ENCODE measurements at places on chromosomes 12 and 14.

DNA sequence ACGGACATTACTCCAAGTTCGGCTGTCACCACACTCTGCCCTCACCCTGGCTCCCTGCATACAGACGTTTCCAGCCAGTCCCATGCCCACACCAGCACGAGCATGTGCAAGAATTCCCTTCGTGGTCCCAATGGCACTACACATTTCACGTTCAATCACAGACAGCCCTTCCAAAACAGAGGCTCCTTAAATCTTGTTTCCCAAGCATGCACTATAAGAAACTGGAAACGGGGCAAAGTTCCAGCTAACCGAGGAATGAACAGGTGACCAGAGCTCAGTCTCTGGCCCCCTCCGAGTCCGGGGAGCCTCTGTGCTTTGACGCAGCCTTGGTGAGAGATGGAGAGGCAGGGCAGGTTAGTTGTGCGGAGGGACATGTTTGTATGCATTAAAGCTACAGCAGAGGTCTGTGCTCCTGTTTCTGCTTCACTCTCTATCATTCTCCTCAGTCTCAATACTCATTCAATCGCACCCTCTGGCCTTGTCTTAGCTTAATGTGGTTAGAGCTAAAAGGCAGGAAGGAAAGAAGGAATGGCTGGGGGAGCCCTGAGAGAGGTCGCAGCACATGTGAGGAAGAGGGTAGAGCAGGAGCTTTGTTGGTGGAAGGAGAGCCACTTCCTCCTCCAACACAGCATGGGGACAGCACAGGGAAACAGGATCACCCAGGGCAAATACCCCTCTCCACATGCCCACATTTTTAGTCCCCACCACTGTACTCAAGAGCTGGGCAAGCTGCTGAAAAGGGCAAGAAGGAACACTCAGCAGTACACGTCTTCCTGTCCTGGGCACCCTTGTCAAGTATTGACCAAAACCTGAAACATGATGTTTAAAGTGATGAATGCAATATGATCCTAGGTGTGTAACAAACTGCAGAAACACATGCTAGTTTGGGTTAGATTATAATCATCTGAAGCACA lies 12.2 kb upstream of the SELPLG start:
- H3K4me3 ChIP-seq = no peak overlapping the region
- H3K36me3 ChIP-seq = peaks cover 17% of the 10 kb centered on the region
- peak overlapping the region; percentile 64 for H3K27ac ChIP-seq
- DNase-seq = no peak

- peaks cover 4% of the 10 kb centered on the region for H3K27me3 ChIP-seq
- H3K4me1 ChIP-seq = peaks cover 58% of the 10 kb centered on the region
- H3K4me3 ChIP-seq = peak overlapping the region; percentile 45
- peak; percentile 65 for DNase-seq
- peaks cover 4% of the 10 kb centered on the region for H3K36me3 ChIP-seq
Measured at GRCh38 chr14:53180272-53181221, 27.4 kb upstream of the DDHD1 start.

DNA sequence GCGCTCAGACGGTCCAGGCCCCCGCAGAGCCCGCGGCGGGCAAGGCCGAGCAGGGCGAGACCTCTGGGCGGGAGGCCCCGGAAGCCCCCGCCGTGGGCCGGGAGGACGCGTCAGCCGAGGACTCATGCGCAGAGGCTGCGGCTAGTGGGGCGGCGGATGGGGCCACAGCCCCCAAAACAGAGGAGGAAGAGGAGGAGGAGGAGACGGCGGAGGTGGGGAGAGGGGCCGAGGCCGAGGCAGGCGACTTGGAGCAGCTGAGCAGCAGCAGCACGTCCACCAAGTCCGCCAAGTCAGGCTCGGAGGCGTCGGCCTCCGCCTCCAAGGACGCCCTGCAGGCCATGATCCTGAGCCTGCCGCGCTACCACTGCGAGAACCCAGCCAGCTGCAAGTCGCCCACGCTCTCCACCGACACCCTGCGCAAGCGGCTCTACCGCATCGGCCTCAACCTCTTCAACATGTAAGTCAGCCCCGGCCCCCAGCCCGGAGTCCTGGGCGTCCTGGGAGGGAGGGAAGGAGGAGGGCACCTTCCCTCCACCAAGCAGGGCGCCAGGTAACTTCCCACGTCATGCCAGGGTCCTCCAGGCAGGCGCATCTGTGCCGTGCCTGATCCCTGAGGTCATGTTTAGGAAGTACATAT lies 72.4 kb downstream of the IQSEC3 start:
- no peaks in the 10 kb centered on the region for H3K4me1 ChIP-seq
- peak overlapping the region; percentile 11 for H3K4me3 ChIP-seq
- H3K27ac ChIP-seq = no peak overlapping the region
- no peak for DNase-seq

DNA sequence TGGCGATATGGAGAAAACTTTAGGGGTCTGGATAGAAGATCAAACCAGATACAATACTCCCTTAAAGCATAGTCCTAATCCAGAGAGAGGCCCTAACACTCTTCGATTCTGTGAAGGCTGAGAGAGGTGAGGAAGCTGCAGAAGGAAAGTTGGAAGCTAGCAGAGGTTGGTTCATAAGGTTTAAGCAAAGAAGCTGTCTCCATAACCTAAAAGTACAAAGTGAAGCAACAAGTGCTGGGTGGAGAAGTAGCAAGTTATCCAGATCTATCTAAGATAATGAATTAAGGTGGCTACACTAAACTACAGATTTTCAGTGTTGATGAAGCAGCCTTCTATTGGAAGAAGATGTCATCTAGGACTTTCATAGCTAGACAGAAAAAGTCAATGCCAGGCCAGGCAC lies 24.6 kb upstream of the MTERF2 start:
- H3K27me3 ChIP-seq = no peaks in the 10 kb centered on the region
- H3K4me1 ChIP-seq = no peaks in the 10 kb centered on the region
- H3K4me3 ChIP-seq = no peak overlapping the region
- no peak for DNase-seq

DNA sequence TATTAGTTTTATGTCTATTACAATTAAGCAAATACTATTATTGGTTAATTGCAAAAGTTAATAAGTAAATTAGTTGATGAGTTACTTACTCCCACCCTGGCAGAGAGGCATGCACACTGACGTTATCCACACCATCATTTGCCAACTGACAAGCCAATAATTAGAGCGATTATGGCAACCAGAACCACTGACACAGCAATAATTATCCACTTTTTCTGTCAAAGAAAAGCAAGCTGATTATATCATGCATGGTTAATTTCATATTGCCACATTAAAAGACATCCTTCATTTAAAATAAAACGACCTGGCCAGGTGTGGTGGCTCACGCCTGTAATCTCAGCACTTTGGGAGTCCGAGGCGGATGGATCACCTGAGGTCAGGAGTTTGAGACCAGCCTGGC lies 43.1 kb downstream of the STX2 start:
- peaks cover 30% of the 10 kb centered on the region for H3K36me3 ChIP-seq
- H3K4me3 ChIP-seq = no peak overlapping the region
- no peak for DNase-seq
- no peak overlapping the region for H3K27ac ChIP-seq

GRCh38 chr14:45877981-45878380 lies 625.0 kb upstream of the MIS18BP1 start:
- H3K36me3 ChIP-seq = no peaks in the 10 kb centered on the region
- no peak for DNase-seq
- no peaks in the 10 kb centered on the region for H3K27me3 ChIP-seq
- H3K4me1 ChIP-seq = no peaks in the 10 kb centered on the region
- H3K27ac ChIP-seq = no peak overlapping the region

DNA sequence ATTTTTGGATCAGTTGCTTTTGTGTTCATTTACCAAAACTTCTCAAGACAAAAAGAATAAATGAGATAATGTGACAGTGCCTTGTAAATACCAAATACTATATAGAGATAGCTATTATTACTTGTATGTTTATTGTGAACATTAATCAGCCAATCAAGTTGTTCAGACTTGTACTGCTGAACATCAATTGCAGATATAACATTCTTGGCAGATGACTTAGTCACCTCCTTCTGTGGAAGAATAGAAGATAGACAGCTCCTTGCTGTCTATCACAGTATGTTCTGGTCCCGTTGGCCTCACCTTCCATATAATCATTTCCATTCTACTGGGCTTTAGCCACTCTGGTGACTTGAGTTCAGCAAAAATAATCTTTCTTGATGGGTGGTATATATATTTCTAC lies 30.1 kb downstream of the PSEN1 start:
- no peak overlapping the region for H3K27ac ChIP-seq
- H3K4me3 ChIP-seq = no peak overlapping the region
- no peak for DNase-seq

DNA sequence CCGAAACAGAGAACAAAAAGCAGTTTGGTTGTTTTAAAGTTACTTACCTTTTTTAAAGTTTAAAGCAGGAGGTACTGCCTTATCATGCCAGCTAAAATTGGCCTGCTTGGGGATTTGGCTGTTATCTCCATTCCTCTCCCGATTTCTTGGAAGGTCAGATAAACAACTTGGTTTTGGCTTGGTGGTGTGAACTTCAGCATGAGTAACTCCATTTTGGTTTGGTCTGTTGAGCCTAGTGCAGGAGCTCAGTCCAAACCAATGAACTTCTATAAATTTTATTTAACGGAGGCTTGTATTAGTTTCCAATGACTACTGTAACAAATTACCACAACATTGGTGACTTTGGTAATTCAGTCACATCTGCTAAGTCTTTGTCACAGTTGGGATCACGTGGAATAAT lies 82.3 kb downstream of the PLEKHA5 start:
- no peak for DNase-seq
- no peak overlapping the region for H3K27ac ChIP-seq
- H3K4me3 ChIP-seq = no peak overlapping the region
- H3K27me3 ChIP-seq = no peaks in the 10 kb centered on the region
- no peaks in the 10 kb centered on the region for H3K36me3 ChIP-seq

DNA sequence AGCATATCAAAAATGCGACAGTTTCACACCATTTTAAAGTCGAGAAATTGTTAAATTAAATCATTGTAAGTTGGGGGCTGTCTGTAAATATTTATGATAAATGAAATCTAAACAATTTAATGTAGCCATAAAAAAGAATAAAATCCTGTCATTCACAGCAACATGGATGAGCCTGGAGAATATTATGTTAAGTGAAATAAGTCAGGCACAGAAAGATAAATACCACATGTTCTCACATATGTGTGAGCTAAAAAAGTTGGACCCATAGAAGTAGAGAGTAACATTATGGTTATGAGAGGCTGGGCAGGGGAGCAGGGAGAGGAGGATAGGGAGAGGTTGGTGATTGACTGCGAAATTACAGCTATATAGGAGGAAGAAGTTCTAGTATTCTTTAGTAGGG lies 135.9 kb downstream of the GARIN6 start:
- H3K27ac ChIP-seq = no peak overlapping the region
- H3K27me3 ChIP-seq = no peaks in the 10 kb centered on the region
- H3K36me3 ChIP-seq = no peaks in the 10 kb centered on the region
- no peak for DNase-seq
- no peak overlapping the region for H3K4me3 ChIP-seq
- no peaks in the 10 kb centered on the region for H3K4me1 ChIP-seq

GRCh38 chr14:55450987-55451386 lies 10.6 kb upstream of the TBPL2 start:
- no peak for DNase-seq
- no peak overlapping the region for H3K27ac ChIP-seq
- H3K27me3 ChIP-seq = no peaks in the 10 kb centered on the region
- no peaks in the 10 kb centered on the region for H3K36me3 ChIP-seq

DNA sequence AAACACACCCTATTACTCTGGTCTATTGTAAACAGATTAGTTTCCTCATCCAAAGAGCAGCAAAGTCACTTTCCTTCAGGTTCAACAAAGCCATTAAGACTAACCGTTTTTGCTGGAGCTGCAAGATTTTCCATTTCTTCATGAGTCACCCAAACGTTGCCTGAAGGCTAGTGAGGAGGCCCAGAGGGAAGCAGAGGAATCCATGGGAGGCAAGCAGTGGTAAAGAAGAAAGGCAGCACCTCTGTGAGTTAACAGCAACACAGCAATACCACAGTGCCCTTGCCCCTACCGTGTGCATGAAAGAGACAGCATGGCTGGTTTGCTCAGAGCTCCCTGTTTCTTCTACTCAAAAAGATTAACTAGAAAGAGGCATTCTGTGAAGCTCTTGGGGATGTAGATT lies 206.3 kb downstream of the ACSS3 start:
- H3K4me1 ChIP-seq = no peaks in the 10 kb centered on the region
- H3K27ac ChIP-seq = no peak overlapping the region
- no peak for DNase-seq
- no peak overlapping the region for H3K4me3 ChIP-seq

DNA sequence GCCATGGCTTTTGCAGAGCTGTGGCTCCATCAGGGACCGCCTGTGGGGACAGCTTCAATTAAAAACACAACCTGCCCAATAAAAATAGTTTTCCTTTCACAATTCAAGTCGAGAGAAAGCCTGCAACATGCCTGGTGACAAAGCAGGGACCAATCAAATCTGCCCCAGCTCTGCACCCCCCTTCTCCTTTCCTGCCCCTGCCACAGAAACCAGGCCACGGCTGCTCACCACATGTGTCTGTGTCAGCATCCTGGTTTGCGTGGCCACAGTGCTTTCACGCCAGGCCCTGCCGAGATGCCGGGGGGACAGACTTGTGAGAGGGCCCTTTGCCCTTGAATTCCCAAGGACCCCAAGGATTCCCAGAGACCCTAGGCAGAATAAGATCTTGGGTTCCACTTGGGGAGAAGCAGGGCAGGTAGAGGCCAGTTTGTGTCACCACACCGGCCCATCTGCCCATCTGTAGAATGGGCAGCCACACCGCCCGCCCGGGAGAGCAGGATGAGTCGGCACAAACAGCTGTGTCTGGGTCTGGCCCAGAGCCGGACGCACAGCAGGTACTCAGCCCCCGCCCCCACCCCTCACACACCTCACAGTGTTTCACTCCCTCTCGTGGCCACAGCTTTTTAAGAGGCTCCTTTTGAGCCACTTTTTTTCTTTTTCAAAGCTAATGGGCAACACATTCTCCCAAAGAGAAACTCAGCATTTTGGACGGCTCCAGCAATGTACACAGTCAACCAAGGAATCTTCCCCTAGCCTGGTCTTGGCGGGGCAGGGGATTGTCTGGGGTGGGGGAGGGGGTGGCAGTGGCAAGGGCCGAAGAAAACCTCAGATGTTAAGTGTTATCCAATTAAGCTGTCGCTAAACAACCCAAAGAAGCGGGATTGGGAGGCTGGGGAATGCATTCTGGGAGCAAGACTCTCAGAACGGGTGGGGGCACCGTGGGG lies 41.5 kb downstream of the BCL11B start:
- DNase-seq = peak; percentile 82
- peak overlapping the region; percentile 78 for H3K4me3 ChIP-seq
- H3K27ac ChIP-seq = peak overlapping the region; percentile 98
- peaks cover 30% of the 10 kb centered on the region for H3K36me3 ChIP-seq
- no peaks in the 10 kb centered on the region for H3K27me3 ChIP-seq

DNA sequence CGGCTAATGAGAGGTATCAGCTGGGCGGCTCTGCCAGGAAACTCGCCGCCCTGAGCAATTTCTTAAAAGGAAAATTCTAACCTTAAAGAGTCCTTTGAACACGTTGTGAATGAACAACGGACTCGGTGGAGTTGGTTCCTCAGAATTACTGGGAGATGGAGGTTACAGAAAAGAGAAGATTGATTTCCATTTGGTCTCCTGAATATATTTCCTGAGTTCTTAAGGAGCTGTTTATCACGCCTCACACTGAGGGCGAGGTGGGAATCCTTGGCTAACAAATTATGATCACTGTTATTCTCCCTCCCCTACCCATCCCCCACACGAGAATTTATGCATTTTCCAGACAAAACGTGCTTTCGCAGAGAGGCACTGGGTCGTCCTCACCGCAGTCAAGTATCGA lies 194.5 kb upstream of the C14orf180 start:
- H3K27ac ChIP-seq = no peak overlapping the region
- peaks cover 4% of the 10 kb centered on the region for H3K4me1 ChIP-seq
- no peaks in the 10 kb centered on the region for H3K36me3 ChIP-seq

- H3K27ac ChIP-seq = no peak overlapping the region
- no peaks in the 10 kb centered on the region for H3K36me3 ChIP-seq
- DNase-seq = no peak
- H3K4me3 ChIP-seq = no peak overlapping the region
- peaks cover 2% of the 10 kb centered on the region for H3K27me3 ChIP-seq
Measured at GRCh38 chr14:59638885-59639284, 62.3 kb upstream of the CCDC175 start.

All from activated T-helper 1 cell treated with anti-CD3 and anti-CD28 coated beads, Interleukin-12 subunit alpha, Interleukin-12 subunit beta, Interleukin-2, Interleukin-4 antibody, amounts not matched to agents 30 ng/mL and 10 ng/mL and 1 ng/mL, durations not matched to agents 14 hours and 24 hours and 36 hours (primary cell).